Stimulated activated CD8-positive, alpha-beta memory T cell treated with anti-CD3 and anti-CD28 coated beads, Interleukin-15, amount 100 ng/mL, for 4 hours (primary cell): ENCODE measurements at places on chromosomes 6 and 20.

- no peak for DNase-seq
These were observed 19.1 kb downstream of the NFATC2 start for GRCh38 chr20:51523276-51524013.

- no peak for DNase-seq
These were observed 949 bp downstream of the TXLNB start for GRCh38 chr6:139290787-139291311.

GRCh38 chr6:159117046-159117445 is 52.2 kb upstream of the FNDC1 start:
- no peak for DNase-seq

DNA sequence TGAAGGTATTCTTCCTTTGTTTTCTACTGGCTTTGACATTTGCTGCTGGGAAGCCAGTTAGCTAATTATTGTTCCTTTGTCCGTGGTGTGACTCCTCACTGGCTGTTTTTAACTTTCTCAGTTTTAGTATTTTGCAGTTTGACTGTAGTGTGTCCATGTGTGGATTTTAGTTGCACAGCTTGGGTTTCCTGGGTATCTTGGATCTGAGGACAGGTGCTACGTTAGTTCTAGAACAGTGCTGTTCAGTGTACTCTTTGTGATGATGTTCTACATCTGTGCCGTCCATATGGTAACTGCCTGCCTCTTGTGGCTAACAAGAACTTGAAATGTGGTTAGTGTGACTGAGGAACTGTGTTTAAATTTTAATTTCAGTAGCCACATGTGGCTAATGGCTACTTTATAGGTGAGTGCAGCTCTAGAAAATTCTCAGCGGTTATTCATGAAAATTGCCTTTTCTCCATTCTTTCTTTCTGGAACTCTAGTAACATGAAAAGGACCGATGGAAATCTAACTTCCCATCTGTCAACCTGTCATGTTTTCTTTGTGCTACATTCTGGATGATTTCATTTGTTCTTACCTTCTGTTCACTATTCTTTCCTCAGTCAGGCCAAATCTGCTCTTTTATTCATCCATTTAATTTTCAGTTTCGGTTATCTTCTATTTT is 7.4 kb downstream of the SNX9 start:
- DNase-seq, result no peak

- DNase-seq, result no peak
These were observed 179.7 kb downstream of the KHDC1L start for GRCh38 chr6:73045609-73046008.

DNA sequence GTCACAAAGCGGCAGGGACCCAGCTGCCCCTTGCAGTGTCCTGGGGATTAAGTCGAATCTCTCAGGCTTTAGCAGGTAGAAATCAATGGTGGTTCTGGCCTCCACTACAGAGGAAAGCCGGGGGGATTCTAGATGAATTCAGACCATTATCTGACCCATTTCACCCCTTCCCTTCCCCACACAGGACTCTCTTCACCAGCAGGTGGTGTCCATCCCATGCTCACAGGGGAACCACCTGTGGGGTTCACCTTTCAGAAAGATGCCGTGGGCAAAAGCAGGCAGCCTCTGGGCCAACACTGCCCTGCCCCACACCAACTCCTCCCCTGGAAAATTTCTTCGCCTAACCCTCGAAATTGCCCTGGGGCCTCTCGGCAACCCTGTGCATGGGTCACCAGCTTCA is 123.8 kb upstream of the GGTLC1 start:
- DNase-seq, result no peak

DNA sequence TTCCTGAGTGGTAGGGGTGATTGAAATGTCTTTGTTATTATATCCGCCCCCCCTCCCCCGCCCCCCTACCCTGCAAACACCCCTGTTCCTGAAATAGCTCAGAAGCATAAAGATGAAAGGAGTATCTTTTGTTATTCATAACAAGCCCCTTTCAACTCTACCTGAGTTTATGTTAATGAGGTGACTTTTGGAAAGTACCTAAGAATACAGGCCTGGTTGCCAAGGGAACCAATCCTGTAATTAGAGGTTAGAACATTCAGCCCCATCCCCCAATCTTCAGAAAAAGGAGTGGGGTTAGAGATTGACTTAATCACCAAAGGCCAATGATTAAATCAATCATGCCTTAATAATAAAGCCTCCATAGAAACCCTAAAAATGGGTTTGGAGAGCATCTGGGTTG is 979.2 kb upstream of the GJE1 start:
- DNase-seq, result no peak

- peak; percentile 30 for DNase-seq
These were observed 48.2 kb downstream of the MRPL14 start for GRCh38 chr6:44078827-44079671.

DNA sequence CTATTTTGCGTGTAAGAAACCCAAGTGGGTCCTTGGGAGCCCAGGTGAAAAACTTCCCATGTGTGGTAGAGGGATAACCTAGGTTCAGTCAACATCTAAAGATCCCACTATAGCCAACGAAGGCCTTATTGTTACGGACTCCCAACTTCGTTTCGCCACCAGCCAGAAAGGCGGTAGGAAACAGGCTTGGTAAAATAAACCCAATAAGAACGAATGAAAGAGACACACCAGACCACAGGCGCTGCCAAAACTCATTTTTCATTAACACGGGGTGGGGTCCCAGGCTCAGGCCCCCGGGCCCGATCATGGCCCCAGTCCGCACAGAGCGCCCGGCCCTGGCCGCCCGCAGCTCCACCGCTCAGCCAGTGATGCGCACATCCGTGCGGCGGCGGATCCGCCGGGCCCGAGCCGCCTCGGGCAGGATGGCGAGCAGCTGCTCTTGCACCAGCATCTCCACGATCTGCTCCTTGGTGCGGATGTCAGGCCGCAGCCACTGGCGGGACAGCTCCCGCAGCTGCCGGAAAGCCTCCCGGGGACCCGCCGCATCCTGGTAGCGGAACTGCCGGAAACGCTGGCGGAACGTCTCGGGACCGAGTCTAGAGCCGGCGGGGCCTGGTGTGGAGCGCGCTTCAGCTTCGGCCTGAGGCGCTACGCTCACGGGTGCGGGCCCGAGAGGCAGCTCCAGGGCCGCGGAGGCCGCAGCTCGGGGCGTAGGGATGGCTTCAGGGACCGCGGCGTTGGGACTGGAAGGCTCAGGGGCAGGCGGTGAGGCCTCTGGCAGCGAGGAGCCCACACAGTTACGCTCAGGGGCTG is 709 bp downstream of the SCAND1 start:
- peak; percentile 37 for DNase-seq

- no peak for DNase-seq
These were observed 34.0 kb downstream of the ZC3H12D start for GRCh38 chr6:149450679-149451375.

DNA sequence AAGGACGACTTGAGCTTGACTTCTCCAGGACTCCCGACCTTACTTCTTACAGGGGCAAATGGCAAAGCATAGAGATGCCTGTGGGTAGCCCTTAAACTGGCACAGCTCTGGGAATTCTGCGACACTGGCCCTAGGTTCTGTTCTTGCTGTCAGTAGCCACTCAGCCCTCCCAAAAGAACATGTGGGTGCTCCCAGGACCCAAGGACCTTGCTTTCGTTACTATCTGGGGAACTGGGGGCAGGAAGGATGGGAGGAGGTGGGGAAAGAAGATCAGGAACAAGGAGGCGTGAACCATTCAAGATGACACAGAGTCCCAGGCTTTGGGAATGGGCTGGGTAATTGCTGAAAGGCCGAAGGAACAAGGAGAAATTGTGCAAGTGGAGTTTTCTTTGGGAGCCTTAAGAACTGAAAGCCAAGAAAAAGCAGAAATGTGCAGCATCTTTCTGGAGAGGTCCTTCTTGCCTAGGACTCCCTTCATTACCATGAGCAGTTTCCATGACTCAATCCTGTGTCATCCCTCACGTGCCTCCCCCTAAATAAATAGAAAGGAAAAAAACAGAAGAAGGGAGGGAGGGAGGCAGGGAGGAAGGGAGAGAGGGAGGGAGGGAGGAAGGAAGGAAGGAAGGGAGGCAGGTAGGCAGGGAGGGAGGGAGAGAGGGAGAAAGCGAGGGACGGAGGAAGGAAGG is 284.6 kb upstream of the FOXQ1 start:
- no peak for DNase-seq

GRCh38 chr6:53827531-53827930 is 32.7 kb downstream of the LRRC1 start:
- no peak for DNase-seq

DNA sequence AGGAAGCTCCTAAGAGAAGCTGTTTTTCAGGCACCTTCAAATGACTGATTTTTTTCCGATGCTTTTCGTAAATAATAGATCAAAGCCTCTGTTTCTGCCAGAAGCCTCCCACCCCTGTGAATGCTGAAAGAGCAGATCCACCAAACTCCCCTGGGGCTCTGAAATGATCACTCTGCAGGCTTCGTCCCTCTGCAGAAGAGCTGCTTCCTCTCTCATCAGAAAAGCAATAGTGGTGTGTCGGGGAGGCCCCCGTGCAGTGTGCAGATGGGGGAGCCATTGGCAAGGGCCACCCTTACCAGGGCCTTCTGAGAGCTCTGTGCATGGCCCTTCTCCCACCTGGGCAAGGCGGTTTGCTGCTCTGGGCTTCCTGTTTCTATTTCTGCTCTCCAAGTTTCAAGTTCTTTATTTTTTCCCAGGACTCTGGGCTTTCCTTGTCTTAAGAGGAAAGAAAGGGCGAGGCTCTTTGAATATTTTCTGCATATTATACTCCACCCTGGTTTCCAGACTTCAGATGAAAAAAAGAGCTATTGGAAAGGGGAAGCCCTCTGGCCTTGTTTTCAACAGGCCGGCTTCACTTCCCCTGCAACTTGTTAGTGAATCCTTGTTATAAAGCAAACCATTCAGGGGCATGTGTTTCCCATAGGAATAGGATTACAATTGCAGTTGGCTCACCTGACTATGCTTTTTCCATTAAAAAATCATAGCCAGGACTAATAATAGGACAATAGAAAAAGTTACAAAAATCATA is 155.2 kb downstream of the TTLL2 start:
- DNase-seq, result no peak

GRCh38 chr6:164322533-164322932 is 908.0 kb downstream of the QKI start:
- DNase-seq, result no peak

- DNase-seq, result no peak
These were observed 110.2 kb downstream of the LAMA2 start for GRCh38 chr6:128993166-128993565.

GRCh38 chr6:116761779-116762178 is 3.7 kb downstream of the FAM162B start:
- no peak for DNase-seq
